ENCODE measurements at places on chromosomes 7 and 10. TPM values are rescaled to one million over a fixed set of nuclear protein-coding genes. Genes with fewer than 3 reads are reported as not detected.

FGL2 gene
- 9.4 TPM for total RNA-seq

PTCD1 gene
- total RNA-seq, result 5.8 TPM

C1QL3 gene
- total RNA-seq, result 0.09 TPM

AFAP1L2 gene
- 67.4 TPM for total RNA-seq

PNLIP gene
- not detected for total RNA-seq

SPDYE8 gene
- total RNA-seq, result not detected

ACTR3C gene
- 4.0 TPM for total RNA-seq

HTR5A gene
- total RNA-seq, result not detected

OIT3 gene
- not detected for total RNA-seq

GRCh38 chr7:90668992-90669391 lies 72.9 kb downstream of the CDK14 start:
- H3K4me1 ChIP-seq, result no peaks in the 10 kb centered on the region
- H3K27me3 ChIP-seq, result no peaks in the 10 kb centered on the region
- H3K27ac ChIP-seq, result no peak overlapping the region
- H3K4me3 ChIP-seq, result no peak overlapping the region
- no peaks in the 10 kb centered on the region for H3K36me3 ChIP-seq

- no peaks in the 10 kb centered on the region for H3K36me3 ChIP-seq
- peaks cover 4% of the 10 kb centered on the region for H3K4me1 ChIP-seq
- peak; percentile 88 for DNase-seq
- H3K27me3 ChIP-seq, result peaks cover 9% of the 10 kb centered on the region
Measured at GRCh38 chr10:130190055-130190736, 54.0 kb downstream of the GLRX3 start.

- DNase-seq, result no peak
- no peaks in the 10 kb centered on the region for H3K36me3 ChIP-seq
- H3K4me3 ChIP-seq, result no peak overlapping the region
- peaks cover 30% of the 10 kb centered on the region for H3K27me3 ChIP-seq
- H3K27ac ChIP-seq, result no peak overlapping the region
- peaks cover 11% of the 10 kb centered on the region for H3K4me1 ChIP-seq
Measured at GRCh38 chr10:12337453-12338372, 11.6 kb upstream of the CAMK1D start.

DNA sequence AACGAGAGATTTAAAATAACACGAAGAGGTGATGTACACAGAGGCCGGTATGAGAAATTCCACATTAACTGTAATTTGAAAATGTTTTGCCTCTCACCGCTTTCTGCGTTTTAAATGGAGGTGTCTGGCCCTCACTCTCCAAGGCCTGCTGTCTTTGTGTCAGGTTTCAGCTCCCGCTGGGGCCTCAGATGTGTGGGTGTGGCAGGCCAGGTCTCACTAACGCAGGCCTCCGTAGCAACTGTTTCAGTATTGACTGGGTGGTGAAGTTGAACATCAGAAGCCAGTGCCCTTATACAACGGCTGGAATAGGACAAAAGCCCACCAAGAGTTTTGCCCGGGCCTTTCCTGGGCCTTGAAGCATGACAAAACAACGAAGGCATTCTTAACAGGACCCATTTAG lies 303.1 kb downstream of the ADARB2 start:
- no peak overlapping the region for H3K4me3 ChIP-seq
- H3K36me3 ChIP-seq, result no peaks in the 10 kb centered on the region
- no peaks in the 10 kb centered on the region for H3K27me3 ChIP-seq
- no peak for DNase-seq
- H3K4me1 ChIP-seq, result no peaks in the 10 kb centered on the region
- H3K27ac ChIP-seq, result no peak overlapping the region

GRCh38 chr10:90917238-90917967 lies 3.5 kb downstream of the ANKRD1 start:
- no peaks in the 10 kb centered on the region for H3K36me3 ChIP-seq
- no peak for DNase-seq
- H3K4me3 ChIP-seq, result no peak overlapping the region
- no peak overlapping the region for H3K27ac ChIP-seq
- H3K4me1 ChIP-seq, result no peaks in the 10 kb centered on the region
- peaks cover 51% of the 10 kb centered on the region for H3K27me3 ChIP-seq

- no peak overlapping the region for H3K27ac ChIP-seq
- H3K4me3 ChIP-seq, result no peak overlapping the region
- DNase-seq, result no peak
- no peaks in the 10 kb centered on the region for H3K4me1 ChIP-seq
Measured at GRCh38 chr7:11513460-11513859, 318.5 kb downstream of the THSD7A start.

GRCh38 chr7:42886893-42887505 lies 24.9 kb downstream of the C7orf25 start:
- H3K4me1 ChIP-seq, result peaks cover 16% of the 10 kb centered on the region
- peak overlapping the region; percentile 72 for H3K4me3 ChIP-seq
- no peak overlapping the region for H3K27ac ChIP-seq
- peaks cover 30% of the 10 kb centered on the region for H3K27me3 ChIP-seq
- DNase-seq, result no peak

DNA sequence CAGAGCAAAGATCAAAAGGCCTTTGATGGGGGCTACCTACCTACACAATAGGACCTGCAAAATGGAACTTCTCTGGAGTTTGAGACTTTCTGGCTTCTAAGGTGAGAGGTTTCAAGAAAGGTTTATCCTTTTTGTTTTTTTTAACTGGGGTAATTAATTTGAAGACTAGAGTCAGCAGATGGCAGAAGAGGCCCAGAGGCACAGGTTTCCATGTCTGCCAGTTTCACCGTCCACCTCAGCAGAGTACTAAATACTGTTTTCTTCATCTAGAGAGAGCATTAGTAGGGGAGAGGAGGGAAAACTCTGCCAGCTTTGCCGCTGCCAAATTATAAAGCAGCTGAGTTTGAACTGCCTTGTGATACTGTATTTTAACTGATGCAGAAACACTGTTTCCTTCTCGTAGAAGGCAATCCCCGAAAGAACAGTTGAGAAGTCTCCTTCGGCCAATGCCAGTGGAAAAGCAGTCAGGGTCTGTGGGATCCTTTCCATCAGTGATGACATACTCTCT lies 138.7 kb downstream of the SLC25A13 start:
- no peak for DNase-seq
- H3K27ac ChIP-seq, result no peak overlapping the region
- H3K36me3 ChIP-seq, result peaks cover 2% of the 10 kb centered on the region
- H3K4me1 ChIP-seq, result no peaks in the 10 kb centered on the region

- DNase-seq, result no peak
- no peak overlapping the region for H3K27ac ChIP-seq
- peaks cover 19% of the 10 kb centered on the region for H3K4me1 ChIP-seq
- H3K36me3 ChIP-seq, result peaks cover 8% of the 10 kb centered on the region
Measured at GRCh38 chr7:17153536-17153935, 144.9 kb upstream of the AHR start.

GRCh38 chr7:143936087-143937009 lies 1.3 kb downstream of the OR2F2 start:
- H3K4me1 ChIP-seq, result peaks cover 14% of the 10 kb centered on the region
- H3K27me3 ChIP-seq, result no peaks in the 10 kb centered on the region
- H3K4me3 ChIP-seq, result no peak overlapping the region

DNA sequence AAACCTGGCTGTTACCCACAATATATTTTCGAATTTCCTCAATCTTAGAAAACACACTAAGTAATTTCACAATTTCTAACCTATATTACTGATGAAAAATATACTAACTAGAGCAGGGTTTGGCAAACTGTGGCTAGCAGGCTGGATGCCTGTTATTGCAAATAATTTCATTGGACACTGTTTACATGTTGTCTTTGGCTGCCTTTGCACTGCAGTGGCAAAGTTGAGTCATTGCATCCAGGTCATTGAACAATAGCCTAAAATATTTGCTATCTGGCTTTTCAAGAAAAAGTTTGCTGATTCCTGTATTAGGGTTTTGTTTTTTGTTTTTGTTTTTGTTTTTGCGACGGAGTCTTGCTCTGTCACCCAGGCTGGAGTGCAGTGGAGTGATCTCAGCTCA lies 47.2 kb downstream of the KIF11 start:
- no peaks in the 10 kb centered on the region for H3K27me3 ChIP-seq
- H3K4me3 ChIP-seq, result no peak overlapping the region
- H3K27ac ChIP-seq, result no peak overlapping the region
- H3K4me1 ChIP-seq, result peaks cover 10% of the 10 kb centered on the region
- H3K36me3 ChIP-seq, result peaks cover 46% of the 10 kb centered on the region

DNA sequence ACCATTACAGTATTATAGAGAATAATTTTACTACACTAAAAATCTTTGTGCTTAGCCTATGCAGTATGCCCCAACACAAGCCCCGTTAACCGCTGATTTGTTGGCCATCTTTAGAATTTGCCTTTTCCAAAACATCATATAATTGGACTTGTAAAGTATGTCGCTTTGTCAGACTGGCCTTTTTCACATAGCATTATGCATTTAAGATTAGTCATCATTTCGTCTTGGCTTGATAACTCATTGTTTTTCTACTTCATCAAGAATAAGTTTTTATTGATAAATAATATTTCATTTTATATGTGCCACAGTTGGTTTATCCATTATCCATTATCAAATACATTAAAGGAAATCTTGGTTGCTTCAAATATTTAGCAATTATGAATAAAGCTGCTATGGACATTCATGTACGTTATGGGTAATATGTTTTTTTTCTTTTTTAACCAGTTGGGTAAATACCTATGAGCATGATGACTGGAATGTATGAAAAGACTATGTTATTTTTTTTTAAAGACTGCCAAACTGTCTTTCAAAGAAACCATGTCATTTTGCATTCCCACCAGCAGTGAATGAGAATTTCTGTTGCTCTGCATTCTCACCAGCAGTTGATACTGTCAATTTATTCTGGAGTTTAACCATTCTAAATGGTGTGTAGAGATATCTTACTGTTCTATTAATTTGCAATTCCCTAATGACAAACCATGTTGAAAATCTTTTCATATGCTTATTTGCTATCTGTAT lies 273.1 kb upstream of the KCND2 start:
- H3K4me1 ChIP-seq, result no peaks in the 10 kb centered on the region
- no peak overlapping the region for H3K4me3 ChIP-seq
- H3K36me3 ChIP-seq, result no peaks in the 10 kb centered on the region
- no peaks in the 10 kb centered on the region for H3K27me3 ChIP-seq
- no peak for DNase-seq

GRCh38 chr10:777913-778479 lies 88.5 kb upstream of the DIP2C start:
- no peaks in the 10 kb centered on the region for H3K36me3 ChIP-seq
- H3K27ac ChIP-seq, result no peak overlapping the region
- no peak overlapping the region for H3K4me3 ChIP-seq
- no peak for DNase-seq
- H3K27me3 ChIP-seq, result peaks cover 2% of the 10 kb centered on the region
- H3K4me1 ChIP-seq, result no peaks in the 10 kb centered on the region

DNA sequence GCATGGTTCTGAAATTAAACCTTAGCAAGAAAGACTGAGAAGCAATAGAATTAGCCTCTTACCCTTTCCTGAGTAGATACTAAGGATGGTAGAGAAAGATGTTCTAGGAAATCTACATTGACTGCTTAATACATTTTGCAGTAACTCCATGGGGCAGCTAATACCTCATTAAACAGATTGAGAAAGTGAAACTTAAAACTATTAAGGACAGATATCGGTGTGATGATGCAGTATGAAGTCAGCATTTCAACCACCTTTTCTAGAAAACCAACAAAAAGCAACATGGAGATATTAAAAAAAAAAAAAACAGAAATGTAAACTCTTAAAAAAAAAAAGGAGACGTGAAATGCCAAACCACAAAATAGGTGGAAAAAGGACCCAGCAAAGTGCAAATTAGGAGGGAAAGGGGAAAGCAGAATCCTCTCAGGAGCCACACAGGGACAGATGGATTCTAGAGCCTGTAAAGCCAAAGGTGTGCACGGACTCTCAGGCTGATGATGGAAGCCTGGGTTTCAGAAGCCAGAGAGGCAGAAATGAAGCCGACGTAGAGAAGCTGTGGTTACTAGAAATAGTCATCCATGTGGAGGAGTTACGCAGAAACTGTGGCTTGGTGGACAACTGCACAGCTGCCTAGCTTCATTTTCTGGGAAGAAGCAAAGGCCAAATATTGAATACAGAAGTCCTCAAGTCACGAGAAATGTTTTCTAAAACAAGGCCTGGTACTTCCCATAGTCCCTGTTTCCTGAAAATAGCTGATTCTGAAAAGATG lies 38.1 kb upstream of the GPR141 start:
- H3K27me3 ChIP-seq, result no peaks in the 10 kb centered on the region
- no peak overlapping the region for H3K27ac ChIP-seq
- H3K4me1 ChIP-seq, result no peaks in the 10 kb centered on the region
- H3K36me3 ChIP-seq, result no peaks in the 10 kb centered on the region
- H3K4me3 ChIP-seq, result no peak overlapping the region

DNA sequence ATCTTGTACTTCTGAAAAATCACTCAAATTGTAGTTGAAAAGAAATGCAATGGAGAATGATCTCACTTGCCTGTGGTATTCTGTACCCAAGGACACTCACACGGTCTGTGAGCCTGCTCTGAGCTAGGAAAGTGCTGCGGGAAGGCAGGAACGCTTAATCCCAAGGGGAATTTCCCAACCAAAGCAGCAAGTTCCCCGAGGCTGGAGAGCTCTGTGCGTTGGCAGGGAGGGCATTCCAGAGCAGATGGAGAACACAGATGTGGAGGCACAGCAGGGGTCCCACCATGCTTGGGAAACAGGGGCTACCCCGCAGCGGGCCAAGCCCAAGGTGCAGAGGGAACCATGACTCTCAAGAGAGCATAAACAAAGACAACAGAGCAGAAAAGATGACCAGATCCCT lies 13.6 kb downstream of the SVIL start:
- no peak overlapping the region for H3K27ac ChIP-seq
- no peak for DNase-seq
- H3K4me3 ChIP-seq, result no peak overlapping the region
- no peaks in the 10 kb centered on the region for H3K4me1 ChIP-seq

Measured in activated CD8-positive, alpha-beta memory T cell treated with anti-CD3 and anti-CD28 coated beads, Interleukin-2, amount 10 ng/mL, durations not matched to agents 7 days and 5 days (primary cell).